Skeletal muscle tissue (tissue), 5 donors: ENCODE measurements at places on chromosomes 6 and 20. TPM values are rescaled to one million over a fixed set of nuclear protein-coding genes. Genes with fewer than 3 reads are reported as not detected.

C6orf141 gene
- total RNA-seq = 2.1 TPM

MMP24 gene
- total RNA-seq = under 0.01 TPM

TP53TG5 gene
- not detected for total RNA-seq

CTCFL gene
- total RNA-seq = not detected

TIAM2 gene
- total RNA-seq = 22.4 TPM

RIPOR2 gene
- 9.9 TPM for total RNA-seq

TBCC gene
- 57.9 TPM for total RNA-seq

MAP7 gene
- total RNA-seq = under 0.01 TPM

PAK5 gene
- under 0.01 TPM for total RNA-seq

GMDS gene
- 7.8 TPM for total RNA-seq

MDFI gene
- total RNA-seq = 37.1 TPM

CRISP3 gene
- not detected for total RNA-seq

IDH3B gene
- total RNA-seq = 156 TPM

TMEM74B gene
- total RNA-seq = 1.6 TPM

OTOR gene
- total RNA-seq = not detected
